ENCODE measurements at places on chromosomes 12 and 14.

DNA sequence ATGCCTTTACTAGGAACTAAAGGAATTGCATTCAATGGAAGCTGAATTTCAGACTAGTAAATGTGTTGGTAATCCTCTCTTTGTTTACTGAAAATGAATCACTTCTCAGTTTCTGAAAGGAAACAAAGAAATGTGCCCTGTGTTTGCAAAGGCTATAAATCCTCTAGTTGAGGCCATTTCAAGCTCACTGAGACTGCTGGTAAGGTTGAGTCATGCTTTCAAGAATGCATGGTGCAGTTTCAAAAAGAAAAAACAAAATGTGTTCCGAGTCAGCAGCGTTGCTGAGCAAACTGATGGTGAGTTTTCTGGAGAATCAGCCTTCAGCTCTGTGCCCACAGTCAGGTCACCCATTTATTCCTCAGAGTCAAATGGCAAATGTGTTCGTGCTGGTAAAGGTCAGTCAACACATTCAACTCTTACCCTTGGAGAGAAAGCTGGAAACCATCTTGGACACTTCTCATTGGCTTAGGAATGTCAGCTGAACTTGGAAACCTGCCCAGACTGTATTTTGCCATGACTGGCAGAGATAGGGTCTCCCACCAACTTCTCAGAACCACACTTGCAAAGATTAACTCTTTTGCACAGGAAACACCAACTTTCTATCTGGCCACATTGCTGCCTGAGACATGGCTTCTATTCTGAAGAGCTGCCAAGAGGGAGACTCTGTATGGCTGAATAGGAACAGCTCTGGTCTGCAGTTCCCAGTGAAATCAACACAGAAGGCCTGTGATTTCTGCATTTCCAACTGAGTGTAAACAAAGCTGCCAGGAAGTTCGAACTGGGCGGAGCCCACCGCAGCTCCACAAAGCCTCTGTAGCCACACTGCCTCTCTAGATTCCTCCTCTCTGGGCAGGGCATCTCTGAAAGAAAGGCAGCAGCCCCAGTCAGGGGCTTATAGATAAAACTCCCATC lies 484.4 kb downstream of the ATP23 start:
- H3K4me1 ChIP-seq: no peaks in the 10 kb centered on the region
- no peak overlapping the region for H3K4me3 ChIP-seq
- H3K27me3 ChIP-seq: no peaks in the 10 kb centered on the region
- no peak overlapping the region for H3K27ac ChIP-seq
- DNase-seq: no peak

DNA sequence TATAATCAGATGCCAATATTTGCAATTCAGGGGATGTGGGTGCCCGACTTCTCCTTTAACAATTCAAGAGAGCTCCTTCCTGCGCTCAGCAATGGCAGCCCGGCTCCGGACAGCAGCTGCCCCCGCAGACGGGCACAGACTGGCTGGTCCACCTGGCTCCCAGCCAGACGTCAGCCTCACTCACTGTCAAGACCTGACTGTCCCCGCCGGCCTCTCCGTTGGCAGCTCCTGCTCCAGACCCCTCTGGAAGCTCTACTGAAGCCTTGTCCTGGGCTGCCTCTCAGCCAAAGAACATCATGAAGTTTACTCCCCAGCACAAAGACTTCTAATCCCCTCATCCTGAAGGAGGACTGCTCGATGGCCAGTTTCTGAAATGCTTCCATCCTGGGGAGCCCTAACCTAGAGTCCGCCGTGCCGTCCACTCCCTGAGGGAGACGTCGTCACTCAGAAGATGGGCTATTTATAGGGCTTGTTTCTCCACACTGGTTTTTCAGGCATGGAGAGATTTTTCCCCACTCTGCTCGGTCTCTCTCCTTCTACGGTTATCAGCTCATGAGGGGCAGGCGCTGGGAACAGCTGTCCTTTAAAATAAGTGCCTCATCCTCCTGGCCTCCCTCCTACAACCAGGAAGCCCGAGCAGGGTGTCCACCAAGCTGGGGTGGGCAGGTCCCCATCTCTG lies 126.2 kb downstream of the RFLNA start:
- peak overlapping the region; percentile 27 for H3K27ac ChIP-seq
- DNase-seq: no peak
- no peaks in the 10 kb centered on the region for H3K27me3 ChIP-seq
- no peaks in the 10 kb centered on the region for H3K4me1 ChIP-seq
- peaks cover 40% of the 10 kb centered on the region for H3K36me3 ChIP-seq

DNA sequence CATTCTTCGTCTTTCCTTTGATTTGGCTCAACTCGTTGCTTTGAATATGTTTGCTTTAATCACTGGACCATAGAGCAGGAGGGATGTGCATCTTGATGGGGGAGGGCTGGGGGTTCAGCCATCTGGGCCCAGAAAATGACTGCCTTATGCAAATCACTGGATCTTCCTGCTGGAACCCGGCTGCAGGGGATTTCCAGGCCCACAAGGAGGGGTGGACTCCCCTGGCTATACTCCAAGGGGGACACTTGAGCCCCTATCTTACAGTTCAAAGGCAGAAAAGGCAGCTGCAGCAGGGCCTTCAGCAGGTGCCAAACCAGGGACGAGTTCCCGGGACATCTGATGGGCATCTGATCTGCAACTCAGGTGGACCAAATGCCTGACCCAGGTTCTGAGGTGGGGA lies 122.5 kb downstream of the DICER1 start:
- no peak for DNase-seq
- H3K4me3 ChIP-seq: no peak overlapping the region

GRCh38 chr14:36430662-36431084 lies 89.4 kb downstream of the NKX2-1 start:
- H3K4me1 ChIP-seq: no peaks in the 10 kb centered on the region
- H3K27me3 ChIP-seq: no peaks in the 10 kb centered on the region
- no peak for DNase-seq

DNA sequence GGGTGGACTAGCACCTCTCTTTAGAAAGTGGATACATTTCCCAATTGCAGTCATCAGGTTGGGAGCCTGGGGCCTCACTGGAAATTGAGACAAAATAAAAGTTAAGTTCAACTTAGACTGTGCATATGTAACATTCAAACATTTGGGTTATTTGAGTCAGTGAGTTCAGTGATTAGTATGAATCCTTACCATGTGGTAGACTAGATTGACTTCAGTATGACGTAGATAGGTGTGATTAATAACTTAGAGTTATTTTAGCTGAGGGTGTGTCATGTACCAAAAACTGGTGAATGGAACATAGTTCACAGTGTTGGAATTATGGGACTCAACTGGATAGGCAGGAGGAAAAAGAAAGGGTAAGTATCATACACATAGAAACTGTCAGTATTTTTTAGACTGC lies 8.0 kb upstream of the SSTR1 start:
- no peaks in the 10 kb centered on the region for H3K27me3 ChIP-seq
- no peaks in the 10 kb centered on the region for H3K4me1 ChIP-seq
- H3K4me3 ChIP-seq: no peak overlapping the region
- H3K36me3 ChIP-seq: no peaks in the 10 kb centered on the region
- no peak overlapping the region for H3K27ac ChIP-seq
- DNase-seq: no peak

- no peaks in the 10 kb centered on the region for H3K4me1 ChIP-seq
- H3K36me3 ChIP-seq: no peaks in the 10 kb centered on the region
- peak overlapping the region; percentile 64 for H3K4me3 ChIP-seq
- no peak overlapping the region for H3K27ac ChIP-seq
These were observed 239.2 kb upstream of the CPNE8 start for GRCh38 chr12:39144613-39145061.

DNA sequence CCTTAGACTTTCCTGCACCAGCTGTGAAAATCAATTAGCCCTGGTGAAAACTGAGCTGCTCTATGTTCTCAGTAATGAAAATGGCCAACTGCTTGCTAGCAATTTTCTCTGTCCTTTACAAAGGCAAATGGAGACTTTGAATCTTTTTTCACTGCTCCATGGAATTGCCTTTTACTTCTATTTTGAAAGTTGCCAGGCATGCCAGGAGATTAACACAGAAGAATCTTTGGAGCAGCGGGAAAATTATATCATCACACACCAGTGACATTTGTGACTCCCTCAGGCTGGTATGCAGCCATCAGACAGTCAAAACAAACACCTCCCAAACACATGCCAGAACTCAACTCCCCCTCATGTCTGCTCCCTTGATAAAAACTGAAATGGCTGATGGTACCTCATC lies 872.0 kb upstream of the FLRT2 start:
- H3K4me1 ChIP-seq: no peaks in the 10 kb centered on the region
- H3K27me3 ChIP-seq: no peaks in the 10 kb centered on the region
- no peaks in the 10 kb centered on the region for H3K36me3 ChIP-seq
- no peak for DNase-seq
- H3K4me3 ChIP-seq: no peak overlapping the region

DNA sequence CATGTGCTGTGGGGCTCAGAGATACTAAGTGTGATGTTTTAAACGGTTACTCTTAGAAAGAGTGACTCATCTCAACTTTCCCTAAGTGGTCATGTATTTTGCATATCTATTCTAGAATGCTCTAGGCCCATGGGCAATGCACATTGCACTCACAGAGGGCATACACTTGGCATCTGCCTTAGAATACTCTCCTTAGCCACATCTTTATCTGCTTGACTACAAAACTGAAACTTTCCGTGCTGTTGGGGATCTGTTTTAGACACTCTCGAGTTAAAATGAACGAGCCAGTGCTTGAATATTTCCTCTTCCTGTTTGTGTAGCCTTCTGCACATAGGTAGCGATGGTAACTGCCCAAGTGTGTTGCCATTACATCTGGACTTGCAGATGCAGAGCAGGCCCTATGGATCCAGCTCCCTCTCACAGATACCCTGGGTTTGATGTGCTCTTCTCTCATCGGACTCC lies 180.5 kb downstream of the CAND1 start:
- no peaks in the 10 kb centered on the region for H3K27me3 ChIP-seq
- DNase-seq: no peak
- H3K27ac ChIP-seq: no peak overlapping the region
- H3K4me1 ChIP-seq: no peaks in the 10 kb centered on the region
- no peaks in the 10 kb centered on the region for H3K36me3 ChIP-seq

GRCh38 chr14:22471545-22472121 lies 117.4 kb downstream of the DAD1 start:
- H3K27me3 ChIP-seq: no peaks in the 10 kb centered on the region
- no peaks in the 10 kb centered on the region for H3K36me3 ChIP-seq
- no peak overlapping the region for H3K4me3 ChIP-seq
- H3K27ac ChIP-seq: no peak overlapping the region

DNA sequence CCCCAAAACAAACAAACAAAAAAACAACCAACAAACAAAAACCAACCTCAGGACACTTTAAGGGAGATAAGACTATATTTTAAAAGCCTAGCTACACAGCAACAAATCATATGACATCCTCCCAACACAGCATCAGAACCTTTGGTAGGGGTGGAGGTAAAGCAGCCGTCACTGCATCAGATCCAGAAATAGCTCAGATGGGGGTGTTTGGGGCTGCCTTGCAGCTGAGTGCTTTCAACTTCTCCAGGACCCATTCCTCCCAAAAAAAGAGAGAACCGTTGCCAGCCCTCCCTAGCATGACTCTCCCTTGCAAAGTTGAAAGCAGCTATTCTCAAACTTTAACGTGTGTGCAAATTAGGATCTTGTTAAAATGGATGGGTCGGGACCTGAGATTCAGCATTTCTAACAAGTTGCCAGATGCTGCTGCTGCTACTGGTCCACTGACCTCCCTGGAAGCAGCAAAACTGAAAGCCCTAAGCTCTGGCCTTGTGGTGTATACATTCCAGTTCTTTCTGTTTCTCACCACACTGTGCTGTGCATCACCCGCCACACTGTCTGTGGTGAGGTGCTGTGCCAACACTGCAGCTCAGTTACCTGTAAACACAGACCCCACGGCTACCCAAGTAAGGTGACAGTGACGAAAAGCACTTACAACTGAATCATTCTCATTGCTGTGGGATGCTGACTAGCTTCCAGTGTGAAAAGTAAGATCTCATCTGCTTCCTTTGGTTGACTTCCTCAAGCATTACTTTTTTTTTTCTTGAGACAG lies 54.0 kb downstream of the SLC38A1 start:
- no peak for DNase-seq
- H3K27ac ChIP-seq: peak overlapping the region; percentile 85
- peak overlapping the region; percentile 2 for H3K4me3 ChIP-seq
- H3K4me1 ChIP-seq: peaks cover 30% of the 10 kb centered on the region
- no peaks in the 10 kb centered on the region for H3K36me3 ChIP-seq
- no peaks in the 10 kb centered on the region for H3K27me3 ChIP-seq

- no peaks in the 10 kb centered on the region for H3K36me3 ChIP-seq
- no peak overlapping the region for H3K4me3 ChIP-seq
- no peak overlapping the region for H3K27ac ChIP-seq
- DNase-seq: no peak
These were observed 13.7 kb upstream of the VPS37B start for GRCh38 chr12:122909442-122910288.

DNA sequence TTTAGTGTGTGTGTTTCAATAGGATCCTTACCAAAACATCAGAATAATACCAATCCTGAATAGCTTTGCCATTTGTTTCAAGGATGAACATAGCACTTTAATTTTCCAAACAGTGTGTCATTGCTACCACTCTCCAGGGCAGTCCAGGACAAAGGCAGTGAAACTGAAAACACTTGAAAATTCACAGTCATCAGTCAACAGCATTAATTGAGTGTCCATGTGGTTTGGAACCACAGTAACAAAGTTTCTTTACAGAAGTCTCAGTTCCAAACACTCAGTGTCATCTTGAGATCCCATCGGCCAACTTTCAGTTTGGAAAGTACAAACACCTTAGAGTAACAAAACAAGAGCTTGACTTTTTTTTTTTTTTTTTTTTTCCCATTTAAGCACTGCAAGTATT lies 228.4 kb upstream of the SOX5 start:
- no peaks in the 10 kb centered on the region for H3K36me3 ChIP-seq
- H3K27ac ChIP-seq: no peak overlapping the region
- no peak for DNase-seq
- H3K4me1 ChIP-seq: no peaks in the 10 kb centered on the region
- no peaks in the 10 kb centered on the region for H3K27me3 ChIP-seq

DNA sequence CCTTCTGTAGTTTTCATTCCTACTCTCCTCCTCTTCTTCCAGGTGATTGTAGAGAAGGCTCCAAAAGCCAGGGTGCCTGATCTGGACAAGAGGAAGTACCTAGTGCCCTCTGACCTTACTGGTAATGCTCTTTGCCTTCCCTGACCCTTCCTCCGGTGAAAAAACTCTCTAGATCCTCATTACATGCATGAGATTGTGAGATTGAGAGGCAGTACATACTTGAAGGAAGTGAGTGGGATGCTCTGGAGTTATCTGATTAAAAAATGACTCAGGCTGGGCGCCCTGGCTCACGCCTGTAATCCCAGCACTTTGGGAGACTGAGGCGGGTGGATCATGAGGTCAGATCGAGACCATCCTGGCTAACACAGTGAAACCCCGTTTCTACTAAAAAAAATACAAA lies 5.3 kb downstream of the GABARAPL1 start:
- H3K36me3 ChIP-seq: no peaks in the 10 kb centered on the region
- no peak overlapping the region for H3K27ac ChIP-seq
- DNase-seq: no peak
- H3K4me3 ChIP-seq: no peak overlapping the region
- no peaks in the 10 kb centered on the region for H3K27me3 ChIP-seq

GRCh38 chr12:121330692-121331091 lies 21.5 kb downstream of the ANAPC5 start:
- no peak for DNase-seq
- H3K4me1 ChIP-seq: no peaks in the 10 kb centered on the region
- H3K4me3 ChIP-seq: no peak overlapping the region
- H3K27ac ChIP-seq: no peak overlapping the region

Measured in Peyer's patch (tissue), 4 donors.